AG04450 (cell line): ENCODE measurements at places on chromosomes 3 and 15.
A peak's percentile ranks its signal among the peaks of the same experiment; 100 is the strongest.

- no peak for DNase-seq
Measured at GRCh38 chr3:132285620-132285945, 31.6 kb upstream of the ACP3 start.

GRCh38 chr3:173744895-173745294, 347.4 kb downstream of the NLGN1 start:
- DNase-seq = no peak

DNA sequence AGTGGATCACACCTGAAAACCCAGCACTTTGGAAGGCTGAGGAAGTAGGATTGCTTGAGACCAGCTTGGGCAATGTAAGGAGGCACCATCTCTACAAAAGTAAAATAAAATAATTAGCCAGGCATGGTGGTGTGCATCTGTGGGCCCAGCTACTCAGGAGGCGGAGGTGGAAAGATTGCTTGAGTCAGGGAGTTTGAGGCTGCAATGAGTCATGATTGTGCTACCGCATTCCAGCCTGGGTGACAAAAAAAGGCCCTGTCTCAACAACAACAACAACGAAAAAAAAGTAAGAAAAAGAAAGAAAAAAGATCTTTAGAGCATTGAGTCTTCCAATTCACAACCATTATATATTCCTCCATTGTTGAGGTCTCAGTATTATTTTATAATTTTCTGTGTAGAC, 192.4 kb upstream of the DPH6 start:
- DNase-seq = no peak

GRCh38 chr3:178055939-178056338, 480.3 kb upstream of the KCNMB2 start:
- no peak for DNase-seq

- no peak for DNase-seq
Measured at GRCh38 chr3:37506956-37507535, 332.7 kb upstream of the LRRFIP2 start.

GRCh38 chr15:57503051-57503702, 88.5 kb upstream of the MYZAP start:
- DNase-seq = no peak

- peak; percentile 66 for DNase-seq
Measured at GRCh38 chr3:12143949-12144504, 14.7 kb downstream of the TIMP4 start.
